LHCN-M2 (cell line): ENCODE measurements at places on chromosomes 16 and 17.

GRCh38 chr17:78993241-78993956 lies 13.7 kb upstream of the LGALS3BP start:
- DNase-seq: no peak

- no peak for DNase-seq
Observed at GRCh38 chr17:42317266-42317845, 29.1 kb downstream of the STAT5A start.

- no peak for DNase-seq
Observed at GRCh38 chr16:79869304-79870015, 268.9 kb upstream of the MAF start.

- DNase-seq: no peak
Observed at GRCh38 chr17:81987161-81987770, 9.8 kb downstream of the ASPSCR1 start.

- no peak for DNase-seq
Observed at GRCh38 chr16:24667244-24667764, 62.1 kb upstream of the TNRC6A start.
